ENCODE measurements at places on chromosomes 12 and 14.

DNA sequence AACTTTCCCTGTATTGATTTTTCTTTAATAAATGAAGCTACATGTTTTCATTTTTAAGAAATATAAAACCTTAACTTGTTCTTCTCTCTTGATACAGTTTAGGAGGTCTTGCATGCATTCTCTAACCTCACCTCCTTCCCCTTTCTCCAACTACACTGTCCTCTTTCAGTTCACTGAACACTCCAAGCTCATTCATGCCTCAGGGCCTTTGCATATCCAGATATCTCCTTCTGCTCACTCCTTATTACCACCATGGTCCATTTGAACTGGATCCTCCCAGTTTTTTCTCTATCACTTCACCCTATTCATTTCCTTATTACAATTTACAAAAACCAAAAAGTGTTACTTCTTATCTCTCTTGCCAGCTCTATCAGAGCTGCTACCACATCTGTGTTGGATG lies 242.9 kb upstream of the PLEKHG7 start:
- DNase-seq = no peak

DNA sequence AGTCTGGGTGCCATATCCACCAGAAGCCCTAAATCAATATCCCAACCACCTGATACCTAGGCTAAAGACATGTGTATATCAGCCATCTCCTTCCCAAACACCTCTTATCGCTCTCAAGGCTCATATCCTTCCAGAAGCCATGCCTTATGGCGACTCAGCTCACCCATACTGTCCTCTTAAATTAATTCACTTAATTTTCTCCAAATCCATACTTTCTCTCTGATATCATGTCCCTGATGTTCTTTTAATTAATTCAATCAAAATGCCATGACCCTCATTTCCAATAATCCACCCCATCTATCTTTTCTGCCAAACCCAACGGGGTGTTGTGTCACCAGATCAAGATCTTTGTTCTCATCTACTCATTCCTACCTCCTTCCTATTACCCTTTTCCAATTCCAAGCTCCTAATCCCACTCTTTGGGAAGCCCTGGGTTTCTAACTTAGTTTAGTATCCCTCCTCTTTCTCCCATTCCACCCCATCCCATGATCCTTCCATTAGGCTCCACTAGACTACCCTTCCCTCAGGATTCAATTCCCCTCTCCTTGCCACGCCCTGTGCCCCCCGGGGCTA lies 723 bp downstream of the ATF7 start:
- no peak for DNase-seq

- DNase-seq = no peak
Measured at GRCh38 chr12:76085520-76085868, 1.0 kb upstream of the NAP1L1 start.

DNA sequence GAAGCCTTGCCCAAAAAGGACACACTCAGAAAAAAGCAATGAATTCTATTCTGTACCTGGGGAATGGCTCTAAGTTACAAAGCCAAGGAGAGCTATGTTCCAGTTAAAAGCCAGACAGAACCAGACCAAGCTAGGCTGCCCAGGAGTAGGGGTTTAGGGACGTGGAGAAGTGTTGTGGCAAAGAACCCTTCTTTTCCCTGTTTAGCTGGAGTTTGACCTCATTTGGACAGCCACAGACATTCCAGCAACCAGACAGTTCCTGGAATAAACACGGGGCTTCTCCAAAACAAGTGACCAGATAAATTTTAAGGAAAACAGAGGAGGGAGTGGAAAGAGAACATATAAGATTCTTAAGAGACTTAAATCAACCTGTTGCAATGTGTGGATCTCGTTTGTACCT lies 62.3 kb downstream of the GCH1 start:
- no peak for DNase-seq

- peak; percentile 68 for DNase-seq
Measured at GRCh38 chr14:51554339-51554920, 97.3 kb upstream of the FRMD6 start.

- DNase-seq = no peak
Measured at GRCh38 chr14:82411298-82411697, 877.6 kb upstream of the SEL1L start.

GRCh38 chr14:53793790-53794505 lies 162.7 kb downstream of the BMP4 start:
- no peak for DNase-seq

GRCh38 chr14:61720294-61720661 lies 25.0 kb downstream of the HIF1A start:
- DNase-seq = no peak

GRCh38 chr14:74980731-74981461 lies 21.8 kb upstream of the EIF2B2 start:
- no peak for DNase-seq

DNA sequence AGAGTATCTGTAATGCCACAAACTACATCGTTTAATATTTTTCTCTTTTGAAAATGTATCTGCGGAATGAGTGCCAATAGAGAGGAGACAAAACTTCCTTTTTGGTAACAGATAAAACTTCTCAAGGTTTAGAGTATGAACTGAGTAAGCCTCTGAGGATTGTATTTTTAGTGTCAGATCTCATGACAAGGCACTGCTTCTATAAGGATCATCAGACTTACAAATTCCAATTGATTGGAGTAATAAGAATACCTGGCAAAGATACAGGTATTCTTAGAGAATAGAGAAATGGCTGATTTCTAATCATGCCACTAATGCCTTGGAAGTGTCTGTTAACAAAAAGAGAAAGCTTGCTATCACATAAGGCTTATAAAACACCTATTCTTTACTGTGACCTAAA lies 45.3 kb downstream of the SLC35F4 start:
- DNase-seq = no peak

- DNase-seq = no peak
Measured at GRCh38 chr12:42396473-42397259, 70.7 kb downstream of the PPHLN1 start.

DNA sequence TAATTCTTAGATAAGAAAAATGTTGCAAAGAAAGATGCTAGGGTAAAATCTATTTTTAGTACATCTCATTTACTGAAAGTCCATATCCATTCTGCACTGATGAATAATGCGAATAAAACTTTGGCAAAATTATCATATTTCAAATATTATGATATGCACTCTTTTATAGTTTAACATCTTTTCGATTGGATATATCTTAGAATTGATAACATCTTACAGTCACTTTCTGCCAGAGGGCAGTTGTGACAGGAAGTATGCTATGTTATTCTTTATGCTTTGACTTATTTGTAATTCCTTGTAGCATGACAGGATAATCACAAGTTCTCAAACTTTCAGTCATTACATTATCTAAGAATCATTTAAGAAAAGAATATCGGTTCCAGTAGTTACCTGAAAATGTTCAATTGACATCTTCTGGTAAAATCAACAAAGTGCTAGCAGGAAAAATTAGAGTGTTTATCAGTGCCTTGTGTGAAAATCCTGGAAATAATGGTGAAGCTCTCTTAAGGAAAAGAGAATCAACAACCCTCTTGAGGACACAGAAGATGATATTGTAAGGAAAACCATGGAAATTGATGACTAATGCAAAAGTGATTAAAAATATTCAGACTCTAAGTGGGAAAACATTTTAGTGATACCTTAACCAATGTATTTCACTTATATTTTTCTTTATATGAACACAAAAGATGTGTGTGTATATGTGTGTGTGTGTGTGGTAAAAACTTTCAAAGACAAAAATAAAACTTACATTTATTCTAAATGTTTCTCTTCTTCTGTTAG lies 95.5 kb downstream of the SLC6A15 start:
- no peak for DNase-seq

GRCh38 chr14:104898195-104898558 lies 26.5 kb upstream of the PLD4 start:
- DNase-seq = no peak

DNA sequence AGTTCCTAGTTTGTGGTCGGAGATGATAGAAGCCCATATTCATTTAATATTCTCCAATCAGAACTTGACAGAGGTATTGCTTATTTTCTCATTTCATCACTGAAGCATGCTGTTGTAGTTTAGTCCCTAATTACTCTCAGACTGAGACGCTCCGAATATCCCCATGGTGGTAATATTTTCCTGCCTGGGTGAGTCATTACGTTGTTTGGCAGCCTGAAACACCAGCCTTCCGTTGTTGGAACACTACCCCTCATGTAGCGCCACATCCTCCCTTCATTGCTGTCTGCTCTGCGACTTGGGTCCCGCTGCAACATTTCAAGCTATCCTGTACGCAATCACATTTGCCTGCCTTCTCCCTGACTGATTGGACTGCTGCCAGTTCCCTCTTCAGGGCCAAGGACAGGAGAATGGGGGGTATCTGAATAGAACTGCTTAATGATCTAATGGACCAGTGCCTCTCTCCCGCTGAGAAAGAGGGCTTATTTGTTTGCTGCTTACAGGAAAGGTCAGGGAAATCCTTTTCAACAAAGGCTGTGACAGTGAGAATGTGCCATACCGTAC lies 369.1 kb downstream of the NPAS3 start:
- no peak for DNase-seq

GRCh38 chr12:23536293-23536692 lies 413.2 kb downstream of the SOX5 start:
- DNase-seq = no peak

DNA sequence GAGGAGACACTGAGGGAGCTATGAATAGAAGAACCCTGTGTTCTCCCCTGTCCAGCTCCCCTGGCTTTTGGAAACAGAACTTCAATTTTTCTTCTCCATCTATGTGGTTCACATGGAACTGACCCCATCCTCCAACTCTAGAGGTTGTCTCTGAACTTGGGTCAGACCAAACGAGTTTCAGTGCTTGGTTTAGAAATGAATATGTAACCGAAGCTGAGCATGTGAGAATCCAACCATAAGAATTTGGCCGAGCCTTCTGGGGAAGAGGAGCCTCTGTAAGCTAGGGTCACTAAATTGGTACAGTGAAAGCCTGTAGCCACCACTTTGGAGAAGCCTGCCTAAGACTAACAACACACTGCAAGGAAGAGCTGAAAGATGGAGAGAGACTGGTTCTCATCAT lies 464.4 kb downstream of the ZFP36L1 start:
- DNase-seq = no peak

GRCh38 chr12:10505620-10506019 lies at the start of gene EIF2S3B:
TSS of gene EIF2S3B (plus strand) at chr12:10505890. CDS start at chr12:10505903, 13 bp downstream.
- no peak for DNase-seq

DNA sequence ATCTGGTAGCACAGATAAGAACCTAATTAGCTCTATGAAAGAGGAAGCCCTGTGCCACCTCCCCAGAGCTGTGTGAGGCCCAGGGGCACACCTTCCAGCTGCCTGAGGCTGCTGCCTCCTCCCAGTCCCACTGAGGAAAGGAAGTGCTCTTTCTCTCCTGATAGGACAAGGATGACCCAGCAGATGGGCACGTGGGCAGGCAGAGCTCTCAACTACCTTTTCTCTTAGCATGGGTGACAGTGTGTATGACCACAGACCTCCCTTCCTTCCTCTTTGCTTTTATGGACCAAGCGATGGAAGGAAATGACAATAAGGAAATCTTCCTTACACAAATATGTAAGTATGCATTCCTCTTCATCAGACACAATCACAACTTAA lies 127.6 kb upstream of the AMIGO2 start:
- no peak for DNase-seq

DNA sequence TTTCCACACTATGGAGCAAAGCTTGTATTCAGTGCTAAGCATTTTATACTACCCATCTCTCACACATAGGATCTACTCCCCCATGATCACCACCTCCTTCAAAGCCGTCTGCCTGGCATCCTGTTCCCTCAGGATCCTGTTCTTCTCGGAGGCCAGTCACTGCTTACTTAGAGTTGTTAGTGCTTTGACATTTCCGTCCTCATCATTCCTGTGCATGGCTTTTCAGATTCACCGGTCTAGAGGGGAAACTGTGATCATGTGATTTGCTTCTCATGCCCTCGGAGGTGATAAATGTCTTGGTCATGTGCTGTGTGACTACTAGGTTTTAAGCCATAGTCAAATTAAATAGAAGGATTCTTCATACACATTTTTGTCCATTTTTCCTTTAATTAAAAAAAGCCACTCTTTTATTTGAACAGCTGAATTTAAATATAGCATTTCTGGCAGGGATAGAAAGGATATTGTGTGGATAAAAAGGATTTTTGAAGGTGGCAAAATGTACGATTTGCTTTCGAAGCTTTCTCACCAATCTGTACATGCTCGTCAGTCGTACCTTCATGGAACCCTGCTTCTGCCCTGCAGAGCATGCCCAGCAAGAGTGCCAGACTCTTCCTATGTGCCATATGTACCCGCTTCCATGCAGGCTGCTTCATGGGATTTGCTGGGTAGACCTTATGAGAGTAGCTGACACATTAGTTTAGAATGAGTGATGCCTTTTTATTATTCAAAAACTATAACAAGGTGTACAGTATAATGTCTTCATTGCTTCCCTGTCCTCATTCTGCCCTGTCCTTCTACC lies 53.3 kb downstream of the BMAL2 start:
- DNase-seq = no peak

DNA sequence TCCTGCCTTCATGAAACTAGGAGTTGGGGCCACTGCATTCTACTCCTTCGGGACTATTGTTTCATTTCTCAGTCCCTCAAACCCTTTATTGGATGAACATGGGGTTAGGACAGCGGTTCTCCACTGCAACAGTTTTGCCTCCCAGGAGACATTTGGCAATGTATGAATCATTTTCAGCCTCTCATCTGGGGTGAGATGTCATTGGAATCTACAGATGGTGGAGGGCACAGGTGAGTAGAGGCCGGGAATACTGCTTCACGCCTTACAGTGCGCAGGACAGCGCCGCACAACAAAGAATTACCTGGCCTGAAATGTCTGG lies 649 bp upstream of the GNPNAT1 start:
- no peak for DNase-seq

DNA sequence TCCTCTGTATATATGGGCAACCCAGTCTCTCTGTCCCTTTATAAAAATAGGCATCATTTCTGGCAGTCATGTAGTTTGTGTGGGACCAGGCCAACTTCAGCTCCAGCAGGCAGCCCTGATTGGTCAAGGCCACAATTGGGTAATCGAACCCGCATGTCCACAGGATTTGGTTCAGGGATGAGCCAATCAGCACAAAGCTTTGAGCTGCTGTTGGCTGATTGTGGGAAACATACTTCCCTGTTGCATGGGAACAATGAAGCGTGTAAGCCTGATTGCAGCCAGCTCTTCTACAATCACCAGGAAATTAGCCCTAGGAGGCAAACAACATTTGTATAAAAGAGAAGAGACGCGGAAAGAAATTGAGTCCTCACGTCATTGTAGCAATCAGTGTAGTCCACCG lies 328.6 kb downstream of the PCNX1 start:
- DNase-seq = no peak

Measured in retinal pigment epithelial cell (primary cell).